ENCODE measurements at places on chromosomes 3 and 15. TPM values are rescaled to one million over a fixed set of nuclear protein-coding genes. Genes with fewer than 3 reads are reported as not detected.

MYZAP gene
- 0.66 TPM for total RNA-seq

ZBTB20 gene
- 37.1 TPM for total RNA-seq

SCAMP2 gene
- total RNA-seq, result 15.2 TPM

NR2E3 gene
- total RNA-seq, result 0.06 TPM

PRSS50 gene
- total RNA-seq, result not detected

FSTL1 gene
- 849 TPM for total RNA-seq

NR1I2 gene
- total RNA-seq, result under 0.01 TPM

Data from aortic smooth muscle cell (primary cell).